ENCODE measurements at places on chromosomes 12 and 14.

- DNase-seq, result no peak
These were observed 1.0 kb downstream of the HOMEZ start for GRCh38 chr14:23284654-23285529.

GRCh38 chr12:19912991-19913390 is 455.3 kb upstream of the PDE3A start:
- DNase-seq, result no peak

DNA sequence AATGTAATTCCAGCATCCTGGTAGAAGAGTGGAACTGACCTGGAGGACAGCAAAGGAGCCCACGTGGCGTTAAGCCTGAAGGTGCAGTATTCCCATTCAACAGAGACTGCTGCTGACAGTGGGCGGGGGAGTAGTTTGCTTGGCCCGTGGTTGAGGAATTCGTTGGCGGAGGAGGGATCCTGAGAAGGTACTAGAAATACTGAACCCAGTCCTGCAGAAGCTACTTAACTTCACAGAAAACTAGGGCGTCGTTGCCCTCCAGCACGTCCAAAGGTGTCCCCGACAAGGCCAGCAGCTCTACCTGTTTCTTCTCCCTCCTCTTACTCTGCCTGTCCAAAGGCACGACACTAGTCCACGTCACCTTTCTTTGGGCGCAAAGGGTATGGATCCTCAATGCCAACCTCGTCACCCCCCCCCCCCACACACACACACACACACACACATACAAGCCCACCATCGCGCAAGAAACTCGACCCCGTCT is 303 bp downstream of the PUS7L start:
- DNase-seq, result no peak

DNA sequence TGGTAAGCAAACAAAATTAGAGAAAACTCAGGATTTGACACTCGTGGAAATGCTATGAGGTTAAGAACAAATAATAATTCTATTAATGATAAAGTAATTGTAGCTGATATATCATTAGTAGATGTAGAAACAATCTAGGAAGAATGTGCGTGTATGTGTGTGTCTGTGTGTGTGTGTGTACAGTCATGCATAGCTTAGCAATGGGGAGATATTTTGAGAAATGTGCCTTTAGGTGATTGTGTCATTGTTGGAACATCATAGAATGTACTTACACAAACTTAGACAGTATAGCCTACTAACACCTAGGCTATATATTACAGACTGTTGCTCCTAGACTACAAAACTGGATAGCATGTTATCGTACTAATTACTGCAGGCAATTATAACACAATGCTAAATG is 5.3 kb downstream of the CLEC2A start:
- no peak for DNase-seq

DNA sequence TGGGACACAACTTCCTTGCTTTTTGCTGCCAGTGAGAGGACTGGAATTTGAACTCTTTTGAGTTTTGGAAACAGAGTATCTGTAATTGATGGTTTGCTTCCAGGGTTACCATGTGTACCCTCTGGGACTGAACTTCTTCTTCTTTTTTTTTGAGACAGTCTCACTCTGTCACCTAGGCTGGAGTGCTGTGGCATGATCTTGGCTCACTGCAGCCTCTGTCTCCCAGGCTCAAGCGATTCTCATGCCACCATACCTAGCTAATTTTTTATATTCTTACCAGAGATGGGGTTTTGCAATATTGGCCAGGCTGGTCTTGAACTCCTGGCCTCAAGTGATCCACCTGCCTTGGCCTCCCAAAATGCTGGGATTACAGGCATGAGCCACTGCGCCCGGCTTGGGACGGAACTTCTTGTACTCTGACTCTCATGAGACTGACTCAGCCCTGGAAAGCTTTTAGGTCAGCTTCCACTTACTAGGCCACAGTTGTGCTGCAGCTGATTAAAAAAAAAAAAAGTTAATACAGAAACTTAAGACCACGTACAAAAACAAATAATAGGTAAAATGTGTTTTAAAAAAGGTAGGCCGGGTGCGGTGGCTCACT is 15.8 kb downstream of the SEL1L start:
- no peak for DNase-seq

GRCh38 chr12:89525824-89526770 is at the start of gene POC1B:
Gene POC1B (minus strand): TSS chr12:89526047. CDS start chr12:89525895, 152 bp downstream.
- DNase-seq, result peak; percentile 45

GRCh38 chr14:101097109-101097793 is 193.7 kb upstream of the RTL1 start:
- no peak for DNase-seq

- DNase-seq, result no peak
These were observed 270.7 kb upstream of the PDE3A start for GRCh38 chr12:20097626-20098025.

DNA sequence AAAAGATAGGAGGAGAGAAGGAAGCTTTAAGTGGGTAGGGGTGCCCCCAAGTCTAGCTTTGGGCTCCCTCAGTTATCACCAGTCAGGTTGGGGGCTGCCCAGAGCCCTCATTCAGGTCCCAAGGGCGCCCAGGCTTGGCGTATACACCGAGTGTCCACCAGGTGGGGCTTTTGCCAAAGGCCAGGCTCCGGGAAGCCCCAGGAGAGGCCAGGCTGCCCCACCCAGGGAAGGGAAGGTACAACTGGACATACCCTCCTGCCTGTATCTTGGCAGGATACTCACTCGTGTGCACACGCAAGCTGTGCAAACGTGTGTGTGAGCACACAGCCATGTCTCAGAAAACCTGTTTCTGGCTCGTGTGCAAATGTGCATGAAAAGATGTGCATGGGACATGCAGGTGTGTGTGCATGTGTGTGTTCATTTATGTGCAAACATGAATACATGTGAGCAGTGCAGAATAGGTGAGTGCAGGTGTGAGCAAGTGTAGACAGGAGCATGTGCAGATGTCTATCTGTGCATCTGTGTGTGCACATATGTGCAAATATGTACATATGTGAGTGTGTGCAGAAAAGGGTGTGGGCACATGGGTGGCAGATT is 103.9 kb upstream of the MYL2 start:
- peak; percentile 53 for DNase-seq

- no peak for DNase-seq
These were observed 11.5 kb downstream of the ARHGEF40 start for GRCh38 chr14:21081521-21082142.

GRCh38 chr14:96698960-96699539 is 98.1 kb upstream of the VRK1 start:
- no peak for DNase-seq

DNA sequence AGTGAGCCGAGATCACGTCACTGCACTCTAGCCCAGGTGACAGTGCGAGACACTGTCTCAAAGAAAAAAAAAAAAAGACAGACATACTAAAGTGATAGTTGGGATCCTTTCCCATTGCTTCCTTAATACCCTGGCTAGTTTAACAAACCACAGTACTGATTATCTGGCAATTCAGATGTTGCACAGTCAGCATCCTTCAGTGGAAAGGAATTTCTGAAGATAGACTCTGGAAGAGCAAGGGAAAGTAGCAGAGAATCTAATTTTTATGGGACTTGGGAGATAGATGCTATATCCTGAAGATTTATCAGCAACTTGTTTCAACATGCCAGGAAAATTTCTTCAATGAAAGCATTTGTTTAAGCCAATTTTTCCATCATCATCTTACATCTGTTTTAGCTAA is 6.5 kb upstream of the PPFIBP1 start:
- no peak for DNase-seq

DNA sequence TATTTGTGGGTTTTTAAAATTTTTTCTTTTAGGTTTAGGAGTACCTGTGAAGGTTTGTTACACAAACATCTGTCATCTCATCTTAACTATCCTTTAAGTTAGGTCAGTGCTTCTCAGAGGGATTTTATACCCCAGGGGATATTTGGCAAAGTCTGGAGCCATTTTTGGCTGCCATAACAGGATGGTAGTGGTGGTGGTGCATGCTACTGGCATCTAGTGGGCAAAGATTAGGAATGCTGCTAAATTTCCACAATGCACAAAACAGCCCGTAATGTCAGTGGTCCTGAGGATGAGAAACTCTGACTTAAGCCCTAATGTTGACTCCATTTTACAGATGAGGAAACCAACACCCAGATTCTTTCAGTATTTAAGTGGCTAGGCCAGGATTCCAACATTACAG is 85.2 kb upstream of the MYF6 start:
- DNase-seq, result no peak
